ENCODE measurements at places on chromosomes 2 and 18.

- DNase-seq, result peak; percentile 65
These were observed 5.5 kb downstream of the TMBIM1 start for GRCh38 chr2:218286570-218287459.

GRCh38 chr2:42245396-42245795 is 76.2 kb downstream of the EML4 start:
- DNase-seq, result no peak

DNA sequence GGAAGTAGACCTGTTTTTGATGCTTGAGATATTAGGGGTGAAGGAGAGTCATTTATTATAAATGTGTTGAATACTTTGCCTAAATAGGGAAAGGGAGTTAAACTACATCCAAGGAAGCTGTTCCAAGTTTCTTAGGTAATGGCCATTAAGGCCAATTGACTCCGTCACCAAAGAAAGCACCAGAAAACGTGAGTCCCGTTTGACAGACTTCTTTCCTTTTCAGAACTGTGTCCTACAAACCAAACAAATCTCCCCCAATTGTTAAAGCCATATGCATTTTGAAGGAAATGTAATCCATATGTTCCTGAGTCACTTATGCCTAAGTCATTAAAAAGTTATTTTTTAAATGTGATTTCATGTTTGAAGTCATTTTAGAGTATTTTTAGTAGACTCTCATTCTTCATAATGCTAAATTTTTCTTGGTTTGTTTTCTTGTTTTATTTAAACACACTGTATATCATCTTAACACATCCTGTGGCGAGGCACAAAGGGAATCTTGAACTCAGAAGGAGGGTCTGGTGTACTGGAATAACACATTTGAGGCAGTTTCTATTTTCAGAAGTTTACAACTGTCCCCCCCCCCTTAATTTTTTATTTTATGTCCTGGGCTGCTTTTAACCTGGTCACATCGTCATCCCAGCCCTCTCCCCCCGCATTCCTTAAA is 133.7 kb downstream of the RHBDD1 start:
- no peak for DNase-seq

DNA sequence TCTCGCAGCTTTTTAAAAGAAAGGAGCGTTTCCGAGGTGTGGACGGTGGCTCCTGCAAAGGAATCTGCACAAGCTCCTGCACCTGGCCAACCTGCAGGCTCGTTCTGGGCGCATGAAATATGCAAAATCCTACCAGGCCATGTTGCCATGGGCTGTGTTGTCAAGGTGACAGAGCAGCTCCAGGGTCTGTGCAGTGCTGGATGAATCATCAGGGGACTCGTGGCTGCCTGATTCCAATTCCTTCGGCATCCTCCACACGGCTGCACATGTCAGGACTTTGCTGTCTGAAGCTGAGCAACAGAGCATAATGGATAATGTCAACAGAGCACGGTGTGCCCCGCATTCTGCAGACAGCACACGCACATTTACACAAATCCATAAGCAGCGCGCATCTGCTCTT is 120.5 kb downstream of the EIPR1 start:
- no peak for DNase-seq

- DNase-seq, result no peak
These were observed 51.1 kb upstream of the NCOA1 start for GRCh38 chr2:24439971-24440340.

DNA sequence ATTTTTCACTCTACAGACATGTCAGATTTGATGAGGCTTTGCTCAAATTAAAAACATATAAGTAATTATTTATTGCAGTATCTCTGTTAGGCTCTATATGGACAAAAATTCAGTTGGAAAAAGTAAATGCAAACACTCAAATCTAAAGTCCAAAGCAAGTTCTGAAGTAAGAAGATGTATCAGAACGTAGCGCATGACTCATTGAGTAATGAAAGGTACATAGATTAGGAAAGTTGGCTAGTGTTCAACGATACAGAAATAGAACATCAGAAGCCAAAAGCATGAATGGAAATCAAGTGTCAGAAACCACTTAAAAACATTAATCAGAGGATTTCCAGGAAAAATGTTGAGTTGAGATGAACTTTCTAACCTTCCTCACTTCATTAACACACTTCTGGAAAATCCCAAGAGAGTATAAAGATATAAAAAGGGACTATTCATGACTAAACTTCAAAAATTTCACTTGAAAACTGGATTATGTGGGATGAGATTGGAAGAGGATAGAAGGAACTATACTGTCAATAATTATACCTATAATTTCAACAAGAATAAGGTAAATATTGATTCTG is 494.1 kb downstream of the LRRTM4 start:
- DNase-seq, result no peak

GRCh38 chr2:136496966-136497365 is 268.4 kb upstream of the THSD7B start:
- DNase-seq, result no peak

- no peak for DNase-seq
These were observed 24.4 kb upstream of the KIDINS220 start for GRCh38 chr2:8861797-8862196.

- DNase-seq, result no peak
These were observed 1.5 kb upstream of the TTC39C start for GRCh38 chr18:24013051-24013450.

All from stimulated activated CD4-positive, alpha-beta T cell treated with anti-CD3 and anti-CD28 coated beads, TNF-alpha, amount 100 ng/mL, for 4 hours (primary cell).